ENCODE measurements at places on chromosomes 2 and 18.

DNA sequence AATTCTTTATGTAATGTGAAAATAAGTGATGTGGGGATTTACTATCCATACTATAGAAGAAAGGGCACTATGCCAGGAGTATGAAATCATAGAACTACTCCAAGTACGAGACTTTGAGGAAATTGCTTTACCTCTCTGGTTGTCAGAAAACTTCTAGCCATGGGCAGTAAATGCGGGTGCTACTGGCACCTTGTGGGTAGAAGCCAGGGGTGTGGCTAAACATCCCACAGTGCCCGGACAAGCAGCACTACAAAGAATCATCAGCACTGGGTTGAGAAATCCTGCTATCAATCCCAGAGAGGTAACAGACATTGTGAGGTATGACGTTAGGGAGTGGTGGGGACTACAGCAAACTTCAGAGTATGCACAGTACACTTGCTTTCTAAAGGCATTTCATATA, 453.5 kb upstream of the TNP1 start:
- DNase-seq, result no peak

DNA sequence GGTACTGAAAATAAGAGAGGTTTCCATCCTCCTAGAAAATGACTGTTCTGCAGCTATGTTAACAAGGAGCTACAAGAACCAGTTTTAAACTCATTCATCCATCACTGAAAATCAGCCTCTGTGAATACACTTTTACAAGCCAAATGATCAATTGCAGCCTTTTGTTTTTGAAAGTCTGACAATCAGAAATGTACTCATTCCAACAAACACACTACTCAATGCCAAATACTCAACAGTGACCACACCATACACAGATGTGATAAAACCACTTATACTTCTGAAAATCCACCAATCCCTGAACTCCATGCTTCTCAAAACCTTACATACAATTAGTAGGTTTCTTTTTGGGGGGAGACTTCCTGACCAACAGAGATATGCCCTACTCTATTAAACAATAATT, 663.9 kb upstream of the CHAC2 start:
- DNase-seq, result no peak

GRCh38 chr2:218275371-218276072, 5.2 kb downstream of the PNKD start:
- DNase-seq, result no peak

GRCh38 chr2:220147161-220148038, 520.0 kb downstream of the SLC4A3 start:
- DNase-seq, result no peak

GRCh38 chr2:231672617-231673347, 35.5 kb upstream of the PTMA start:
- no peak for DNase-seq

DNA sequence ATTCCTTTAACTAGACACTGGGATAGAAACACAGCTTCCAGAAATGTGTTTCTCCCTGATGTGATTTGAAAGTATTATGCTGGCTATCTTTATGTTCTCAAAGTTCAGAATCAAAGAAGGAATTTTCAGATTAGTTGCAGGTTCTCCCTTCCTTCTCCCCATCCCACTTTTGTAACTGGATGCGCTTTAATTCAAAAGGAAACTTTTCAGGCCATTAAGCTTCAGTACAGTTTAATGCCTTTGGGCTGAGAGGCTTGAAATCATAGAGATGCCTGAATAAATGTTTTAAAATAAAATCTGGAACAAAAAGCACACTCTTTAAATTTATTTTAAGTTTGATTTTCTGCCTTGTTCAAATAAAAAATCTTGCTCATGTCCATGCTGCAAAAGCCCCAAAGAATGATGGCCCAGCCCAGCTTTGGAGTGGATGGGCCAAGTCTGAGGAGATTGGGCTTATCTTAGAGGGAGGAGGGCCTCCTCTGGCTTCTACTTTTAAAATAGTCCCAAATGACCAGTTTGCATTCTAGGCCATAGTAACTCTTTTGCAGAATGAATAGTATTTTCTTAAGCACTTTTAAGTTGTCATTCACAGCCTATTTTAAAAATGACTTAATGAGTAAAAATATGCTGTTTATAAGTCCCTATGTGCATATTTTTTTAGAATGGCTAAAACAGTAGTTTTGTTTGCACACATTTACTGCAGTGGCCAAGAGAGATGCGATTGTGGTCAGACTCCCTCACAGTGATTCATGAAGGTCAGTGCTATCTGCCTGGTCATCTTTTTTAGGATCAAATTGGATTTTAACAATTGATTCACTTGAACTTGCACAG, 129.2 kb downstream of the MTX2 start:
- DNase-seq, result no peak

DNA sequence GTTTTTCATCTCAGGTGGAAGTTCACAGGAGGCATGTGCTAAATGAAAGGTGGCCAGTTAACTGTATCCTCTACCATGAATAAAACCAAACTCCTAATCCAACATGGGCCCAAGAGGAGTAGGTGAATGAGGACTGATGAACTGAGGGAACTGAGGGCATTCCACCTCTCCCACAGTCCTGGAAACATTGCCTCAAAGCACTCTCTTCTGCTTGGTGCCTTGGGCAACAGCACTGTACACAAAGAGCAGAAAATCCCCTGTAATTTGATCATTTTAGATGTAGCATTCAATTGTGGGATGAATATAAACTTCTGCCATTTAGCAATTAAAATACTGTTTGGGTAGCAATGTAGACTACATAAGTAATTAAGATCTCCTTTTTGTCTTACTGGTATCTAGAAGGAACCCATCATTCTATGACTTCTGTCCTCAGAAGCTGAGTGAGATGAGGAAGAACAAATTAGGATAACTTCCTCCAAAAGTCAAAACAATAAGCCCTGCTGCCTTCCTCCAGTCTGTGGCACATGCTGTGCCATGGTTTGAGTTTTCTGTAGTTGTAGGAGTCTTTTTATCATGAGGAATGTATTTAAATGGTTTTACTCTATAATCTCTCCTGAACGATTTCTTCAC, 86.7 kb upstream of the ZEB2 start:
- peak; percentile 30 for DNase-seq

- no peak for DNase-seq
These were observed at the start of the genes SEPTIN10 and SOWAHC for GRCh38 chr2:109613922-109614714. Gene SEPTIN10 (minus strand): TSS chr2:109613966. CDS start chr2:109613827, 139 bp downstream. Gene SOWAHC (plus strand): TSS chr2:109614364. CDS start chr2:109614490, 126 bp downstream.

- no peak for DNase-seq
These were observed 1403.0 kb upstream of the NXPH2 start for GRCh38 chr2:140183056-140183765.

- DNase-seq, result no peak
These were observed 171.8 kb downstream of the LRP1B start for GRCh38 chr2:141959016-141959415.

- DNase-seq, result no peak
These were observed 199.8 kb downstream of the DPP10 start for GRCh38 chr2:114642166-114642770.

DNA sequence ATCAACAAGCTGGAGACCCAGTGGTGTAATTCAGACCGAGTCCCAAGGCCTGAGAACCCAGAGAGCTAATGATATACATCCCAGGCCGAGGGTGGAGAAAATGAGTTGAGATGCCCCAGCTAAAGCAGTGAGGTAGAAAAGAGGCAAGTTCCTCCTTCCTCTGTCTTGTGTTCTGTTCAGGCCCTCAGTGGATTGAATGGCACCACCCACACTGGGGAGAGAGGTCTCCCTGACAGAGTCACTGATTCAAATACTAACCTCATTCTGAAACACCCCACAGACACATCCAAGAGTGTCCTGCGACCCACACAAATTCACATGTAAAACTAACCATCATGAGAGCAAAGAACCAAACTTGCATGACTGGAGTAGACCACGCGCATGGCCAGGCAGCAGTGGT, 215.3 kb downstream of the ANAPC1 start:
- DNase-seq, result no peak

DNA sequence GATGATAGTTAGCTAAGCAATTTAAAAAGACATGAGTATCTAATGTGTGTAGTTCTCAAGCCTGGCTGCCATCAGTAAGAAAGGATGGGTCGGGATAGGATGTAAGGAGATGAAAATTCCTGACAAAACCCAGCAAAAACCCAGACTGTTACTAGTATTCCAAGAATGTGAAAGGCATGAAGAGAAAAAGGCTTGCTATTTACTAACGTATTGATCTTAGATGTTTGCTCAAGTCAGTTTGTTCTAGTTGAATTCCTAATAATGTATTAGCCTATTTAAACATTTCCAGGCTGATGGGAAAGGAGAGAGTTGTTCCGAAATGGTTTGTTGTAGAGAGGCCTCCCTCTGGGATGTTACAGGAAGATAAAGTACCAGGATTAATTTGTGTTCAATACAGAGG, 88.2 kb downstream of the ZNF532 start:
- no peak for DNase-seq

- no peak for DNase-seq
These were observed 24.2 kb downstream of the LMAN2L start for GRCh38 chr2:96715658-96716057.

DNA sequence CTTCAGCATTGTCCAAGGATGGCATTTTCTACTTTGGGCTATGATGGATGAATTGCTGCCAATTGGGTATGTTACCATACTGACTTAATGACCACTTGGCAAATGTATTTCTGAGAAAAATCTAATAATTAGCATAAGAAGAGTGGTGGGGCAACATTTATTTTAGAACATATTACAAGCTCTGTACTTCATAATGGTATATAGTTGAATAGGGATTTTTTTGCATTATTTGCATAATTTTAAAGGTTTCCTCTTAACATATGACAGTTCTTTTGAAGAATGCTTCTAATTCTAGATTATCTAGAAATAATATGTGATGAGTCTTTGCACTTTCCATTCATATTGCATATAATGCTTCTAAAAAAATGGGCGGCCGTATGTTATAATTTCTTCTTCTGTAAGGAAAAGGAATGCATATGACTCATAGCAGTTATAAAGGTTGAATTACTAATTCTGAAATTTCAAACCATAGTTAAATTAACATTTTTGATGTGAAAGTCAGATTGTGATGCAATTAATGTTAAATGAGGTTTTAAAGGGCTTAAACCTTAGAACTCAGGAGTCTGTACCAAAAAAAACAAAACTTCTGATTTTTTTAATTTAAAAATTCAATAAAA, 1652.3 kb upstream of the SLC39A10 start:
- no peak for DNase-seq

DNA sequence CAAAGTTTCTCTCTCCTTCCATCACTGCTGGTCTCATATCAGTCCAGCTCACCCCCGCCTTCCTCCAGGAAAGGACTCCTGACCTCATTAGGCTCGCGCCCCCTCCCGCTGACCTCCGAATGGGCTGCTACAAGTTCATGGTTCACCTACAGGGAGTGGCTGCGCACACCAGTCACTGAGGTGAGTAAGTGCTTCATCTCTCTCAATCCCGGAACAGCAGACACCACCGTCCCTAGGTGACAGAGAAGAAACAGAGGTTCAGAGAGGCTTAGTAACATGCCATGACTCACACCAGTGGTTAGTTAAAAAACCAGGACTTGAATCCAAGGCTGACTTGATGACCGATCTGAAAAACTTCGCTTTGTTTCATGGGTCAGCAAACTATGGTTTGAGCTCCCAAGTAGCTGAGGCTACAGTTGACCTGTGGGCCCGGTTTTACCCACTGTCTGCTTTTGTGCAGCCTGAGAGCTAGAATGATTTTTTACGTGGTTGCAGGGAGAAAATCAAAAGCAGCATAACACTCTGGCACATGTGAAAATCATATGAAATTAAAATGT, 42.0 kb downstream of the ZFP36L2 start:
- DNase-seq, result no peak
